ENCODE measurements at places on chromosomes 11 and 22.

DNA sequence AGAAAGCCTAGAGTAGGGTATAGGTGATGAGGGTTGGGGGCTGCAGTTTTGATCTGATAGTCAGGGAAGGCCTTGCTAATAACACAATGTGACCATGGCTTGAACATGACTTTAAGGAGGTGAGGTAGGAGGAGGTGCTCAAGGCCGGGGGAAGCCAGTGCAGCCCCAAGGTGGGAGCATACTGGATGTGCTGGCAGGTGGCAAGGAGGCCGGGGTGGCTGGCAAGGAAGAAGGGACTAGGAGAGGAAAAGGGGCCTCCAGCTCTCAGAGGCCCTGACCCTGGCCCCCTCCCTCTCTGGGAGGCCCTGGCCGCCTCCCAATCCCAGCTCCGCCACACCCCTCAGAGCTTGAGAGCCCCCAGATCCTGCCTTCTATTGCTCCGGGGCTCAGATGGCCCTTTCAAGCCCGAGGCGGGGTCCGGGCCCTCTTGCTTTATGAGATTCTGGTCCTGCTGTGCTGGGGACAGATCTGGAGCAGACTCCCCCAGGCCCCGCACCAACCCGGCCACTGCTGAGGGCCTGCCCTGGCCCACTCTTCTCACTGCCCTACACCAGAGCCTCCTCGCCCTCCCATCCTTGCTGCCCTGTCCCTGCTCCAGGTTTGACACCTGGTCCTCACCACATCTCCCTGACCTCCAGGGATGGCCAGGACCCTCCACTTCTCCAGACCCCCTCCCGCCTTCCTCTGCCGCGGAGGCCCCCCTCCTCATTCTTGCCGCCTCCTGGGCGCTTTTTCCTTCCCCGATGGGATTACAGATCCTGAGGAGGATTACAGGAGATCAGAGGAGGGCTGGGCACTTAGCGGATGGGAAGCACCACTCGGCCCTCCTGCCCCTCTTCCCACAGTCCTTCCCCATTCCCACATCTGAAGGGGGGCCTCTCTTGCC, 1.8 kb downstream of the PITPNM1 start:
- DNase-seq, result no peak

- DNase-seq, result no peak
Measured at GRCh38 chr11:3709977-3710376, 38.8 kb upstream of the CHRNA10 start.

- no peak for DNase-seq
Measured at GRCh38 chr11:10373929-10374328, 69.1 kb downstream of the ADM start.

DNA sequence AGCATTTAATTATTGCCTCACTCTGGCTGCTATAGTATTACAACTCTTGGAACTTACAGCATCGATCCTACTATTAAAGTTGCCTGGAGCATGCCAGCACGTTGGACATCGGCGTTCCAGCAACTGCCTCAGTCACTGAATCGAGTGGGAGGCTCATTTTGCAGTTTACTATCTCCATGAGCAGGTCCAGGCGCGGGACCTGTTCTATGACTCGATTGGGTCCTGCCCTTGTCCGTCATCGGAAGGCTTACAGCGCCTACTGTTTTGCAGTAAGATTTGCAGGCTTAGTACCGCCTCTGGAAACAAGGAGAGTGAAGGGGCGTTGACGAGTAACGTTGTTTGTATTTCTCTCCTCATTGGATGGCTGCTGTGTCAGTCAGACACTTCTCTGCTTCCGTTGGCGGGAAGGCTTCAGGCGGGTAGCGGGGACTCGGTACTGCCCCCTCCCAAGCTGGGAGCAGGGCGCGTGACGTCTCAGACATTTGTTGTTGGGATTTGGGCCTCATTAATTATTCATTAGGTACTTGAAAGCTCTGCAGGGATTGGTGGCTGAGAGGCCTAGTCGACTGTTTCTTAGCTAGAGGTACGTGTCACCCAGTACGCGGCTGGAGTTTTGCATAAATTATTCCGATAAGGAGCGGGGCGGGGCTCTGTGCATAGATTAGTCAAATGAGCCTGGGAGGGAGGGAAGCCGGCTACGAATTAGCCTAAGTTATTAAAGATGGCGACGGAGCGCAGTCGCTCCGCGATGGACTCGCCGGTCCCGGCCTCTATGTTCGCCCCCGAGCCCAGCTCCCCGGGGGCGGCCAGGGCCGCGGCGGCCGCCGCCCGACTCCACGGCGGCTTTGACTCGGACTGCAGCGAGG, at the start of gene GTPBP1:
Gene GTPBP1 (plus strand): TSS at position 710 of the 866 bp plus-strand sequence. CDS start 12 bp downstream, at position 722.
- no peak for DNase-seq

DNA sequence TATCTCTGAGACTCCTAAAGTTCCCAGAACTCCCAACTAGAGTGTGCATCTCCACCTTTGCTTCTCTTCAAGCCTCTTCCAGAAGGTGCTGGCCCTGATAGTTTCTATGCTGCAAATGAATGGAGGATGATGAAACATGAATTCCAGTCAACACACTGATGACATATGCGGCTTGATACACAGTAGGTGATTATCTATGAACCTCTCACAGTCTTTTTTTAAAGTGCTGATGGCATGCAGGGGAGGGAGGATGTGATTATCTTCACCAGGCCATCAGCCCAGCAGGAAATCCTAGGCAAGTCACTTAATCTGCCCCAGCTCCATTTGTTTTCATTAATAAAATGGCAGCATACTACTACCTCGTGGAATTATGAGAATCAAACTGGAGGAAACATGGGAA, 548.5 kb downstream of the SOX6 start:
- no peak for DNase-seq

GRCh38 chr11:43779306-43779705, 98.8 kb downstream of the HSD17B12 start:
- DNase-seq, result no peak

Data from cortex of kidney (tissue), 1 donor.